ENCODE measurements at places on chromosomes 6 and 20.

DNA sequence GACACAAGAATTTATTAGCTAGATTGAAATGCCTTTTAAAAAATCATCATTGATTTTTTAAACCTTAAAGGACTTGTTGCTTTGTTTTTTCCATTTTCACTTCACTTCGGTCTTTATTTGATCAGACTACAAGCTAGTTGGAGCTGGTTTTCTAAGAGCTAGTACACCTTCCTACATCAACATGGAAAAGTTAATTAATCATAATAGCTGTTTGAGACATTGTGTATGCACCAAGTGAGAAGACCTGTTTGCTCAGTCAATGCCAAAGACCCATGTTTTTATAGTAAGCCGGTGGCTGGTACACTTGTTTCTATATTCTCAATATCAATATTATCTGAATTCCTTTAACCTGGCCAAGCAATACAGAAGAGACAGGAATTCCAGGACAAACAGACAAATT, 310.2 kb upstream of the SGK1 start:
- no peak for DNase-seq

DNA sequence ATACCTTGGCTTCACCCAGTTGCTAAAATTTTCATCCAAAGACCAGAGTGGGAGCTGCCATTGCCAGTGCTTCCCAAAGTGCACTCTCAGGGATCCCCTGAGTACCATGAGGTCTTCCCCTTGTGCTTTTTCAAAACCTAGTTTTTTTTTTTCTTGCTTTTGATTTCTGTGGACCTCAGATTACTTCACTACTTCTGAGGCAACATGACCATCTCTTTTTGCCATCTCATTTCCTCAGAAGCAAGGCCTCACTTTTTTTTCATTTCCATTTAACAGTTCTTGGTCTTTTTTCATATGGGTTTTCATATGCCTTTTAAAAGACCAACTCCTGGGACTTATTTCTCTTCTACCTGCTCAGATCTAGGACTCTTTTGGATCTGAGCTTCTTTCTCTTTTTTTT, 64.1 kb upstream of the MMS22L start:
- no peak for DNase-seq

DNA sequence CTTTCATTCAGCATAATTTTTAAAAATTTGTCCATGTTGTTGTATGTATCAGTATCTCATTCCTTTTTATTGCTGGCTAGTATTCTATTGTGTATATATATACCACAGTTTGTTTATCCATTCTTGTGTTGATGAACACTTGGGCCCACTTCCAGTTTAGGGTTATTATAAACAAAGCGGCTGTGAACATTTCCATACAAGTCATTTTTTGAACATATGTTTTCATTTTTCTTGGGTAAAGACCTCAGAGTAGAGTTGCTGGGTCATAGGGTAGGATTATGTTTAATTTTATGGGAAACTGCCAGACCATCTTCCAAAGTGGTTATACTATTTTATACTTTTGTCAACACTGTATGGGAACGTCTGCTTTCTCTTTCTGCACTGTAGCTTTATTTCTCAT, 55.3 kb downstream of the RBM24 start:
- no peak for DNase-seq

GRCh38 chr6:156781861-156782631, 4.9 kb downstream of the ARID1B start:
- DNase-seq, result no peak

DNA sequence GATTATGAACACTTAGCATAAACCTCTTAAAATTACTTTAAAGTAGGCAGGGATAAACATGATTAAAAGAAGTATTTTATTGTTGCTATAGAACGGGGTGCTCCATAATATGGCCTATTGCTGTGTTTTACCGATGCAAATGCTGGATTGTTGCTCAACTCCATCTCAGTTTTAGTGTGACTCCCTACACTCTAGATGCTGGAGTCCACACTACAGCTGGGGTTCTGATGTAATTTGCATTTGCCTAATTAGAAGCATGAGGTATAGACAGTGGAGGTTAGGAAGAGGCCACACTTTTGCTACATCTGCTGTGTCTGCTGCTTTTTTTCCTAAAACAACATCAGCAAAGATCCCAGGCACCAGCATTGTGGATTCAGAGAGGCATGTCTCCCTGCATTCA, 6.7 kb upstream of the HMGN3 start:
- DNase-seq, result no peak

GRCh38 chr6:105994118-105994590, 92.0 kb upstream of the PRDM1 start:
- DNase-seq, result no peak

DNA sequence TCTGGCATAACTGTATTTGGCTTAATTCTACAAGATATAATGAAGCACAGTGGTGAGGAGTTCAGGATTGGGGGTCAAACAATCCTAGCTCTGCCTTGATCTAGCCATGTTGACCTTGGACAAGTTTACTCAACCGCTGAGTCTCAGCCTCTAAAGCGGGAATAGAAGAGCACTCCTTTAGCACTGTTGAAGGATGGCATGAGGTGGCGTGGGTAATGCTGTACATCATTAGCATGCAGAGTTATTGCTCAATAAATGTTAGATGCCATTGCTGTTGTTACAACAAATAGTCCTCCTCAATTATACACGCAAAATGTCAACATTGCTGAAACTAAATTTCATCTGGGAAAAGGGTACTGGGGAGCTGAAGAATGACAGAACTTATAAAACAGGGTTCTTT, 78.6 kb downstream of the KIF13A start:
- DNase-seq, result no peak

GRCh38 chr20:13543783-13544182, 94.9 kb downstream of the TASP1 start:
- no peak for DNase-seq

- no peak for DNase-seq
Measured at GRCh38 chr6:138769102-138769676, 4.4 kb upstream of the CCDC28A start.

GRCh38 chr6:28884423-28885131, 39.2 kb downstream of the TRIM27 start:
- DNase-seq, result no peak

DNA sequence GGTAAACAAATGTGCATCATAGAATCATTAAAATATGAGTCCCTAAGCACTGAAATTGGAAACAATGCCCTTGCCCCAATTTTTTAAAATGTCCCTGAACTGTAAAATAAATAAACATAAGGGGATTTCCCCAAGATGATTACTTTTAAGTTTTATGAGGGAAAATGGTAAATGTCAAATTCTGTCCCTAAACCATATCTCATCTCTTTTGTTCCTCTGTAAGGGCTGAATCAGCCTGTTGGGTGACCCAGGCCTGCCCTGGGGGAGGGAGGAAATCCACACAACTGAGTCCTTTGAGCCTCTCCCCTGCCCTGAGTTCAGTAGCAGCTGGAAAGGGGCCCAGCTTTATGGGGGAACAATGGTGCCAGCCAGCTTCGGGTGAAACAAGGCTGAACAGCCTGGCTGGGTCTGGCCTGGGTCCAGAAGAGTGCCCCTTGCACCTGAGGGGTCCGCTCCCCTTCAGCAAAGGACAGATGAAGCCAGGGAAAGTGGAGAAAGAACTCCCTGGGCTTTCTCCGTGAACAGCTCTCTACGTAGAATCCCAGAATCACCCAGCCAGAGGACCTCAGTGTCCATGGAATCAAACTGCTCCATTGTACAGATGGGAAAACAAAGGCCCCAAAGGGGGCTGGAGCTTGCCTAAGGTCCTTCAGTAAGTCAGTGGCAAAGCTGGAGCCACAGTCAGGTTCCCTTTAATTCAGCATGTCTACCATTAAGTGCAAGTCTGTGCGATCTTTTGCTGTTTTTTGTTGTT, 28.2 kb upstream of the ITCH start:
- no peak for DNase-seq

DNA sequence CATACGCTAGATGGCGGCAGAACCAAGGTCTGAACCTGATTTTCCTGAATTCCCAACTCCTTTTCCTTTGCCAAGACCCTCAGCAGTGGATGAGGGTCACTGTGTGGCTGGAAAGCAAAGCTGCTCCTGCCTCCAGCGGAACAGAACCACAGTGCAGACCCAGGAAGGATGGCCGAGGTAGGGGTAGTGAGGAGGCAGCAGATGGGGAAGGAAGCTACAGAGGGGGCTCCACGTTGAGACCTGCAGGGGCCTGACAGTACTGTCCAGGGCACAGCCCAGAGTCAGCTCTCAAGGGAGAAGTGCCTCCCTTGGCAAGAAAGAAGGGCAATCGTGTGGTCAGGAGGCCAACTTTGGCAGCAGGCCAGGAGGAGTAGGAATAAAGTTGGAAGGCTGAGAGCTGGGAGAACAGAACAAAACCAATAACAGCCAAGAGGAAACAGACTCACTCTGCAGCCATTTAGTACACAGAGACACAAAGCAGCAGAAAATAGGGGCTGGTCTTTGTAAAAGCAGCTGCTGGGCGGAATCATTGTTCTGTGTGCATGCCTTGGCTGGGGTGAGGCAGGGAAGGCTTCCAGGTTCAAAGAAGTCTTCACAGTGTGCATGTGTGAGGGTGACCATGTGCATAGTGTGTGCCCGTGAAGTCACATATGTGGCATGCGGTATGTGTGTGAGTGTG, 3.1 kb downstream of the GABRR2 start:
- no peak for DNase-seq

DNA sequence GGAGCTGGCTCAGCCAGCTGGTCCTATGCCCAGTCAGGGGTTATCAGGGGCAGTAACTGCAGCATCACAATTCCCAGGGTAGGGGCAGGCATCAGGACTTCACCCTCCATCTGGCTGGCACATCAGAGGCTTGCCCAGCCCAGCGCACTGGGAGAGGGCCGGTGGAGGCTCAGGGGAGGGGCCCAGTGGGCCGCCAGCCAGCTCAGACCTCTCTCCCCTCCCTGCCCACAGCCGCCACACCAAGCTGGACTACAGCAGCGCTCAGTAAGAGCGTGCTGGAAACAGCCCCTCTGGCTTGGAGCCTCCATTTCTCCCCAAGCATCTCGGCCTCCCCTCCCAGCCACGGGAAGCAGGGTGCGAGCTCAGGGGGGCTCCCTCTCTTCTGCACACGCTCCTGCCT, 22.0 kb downstream of the ADA start:
- DNase-seq, result no peak

DNA sequence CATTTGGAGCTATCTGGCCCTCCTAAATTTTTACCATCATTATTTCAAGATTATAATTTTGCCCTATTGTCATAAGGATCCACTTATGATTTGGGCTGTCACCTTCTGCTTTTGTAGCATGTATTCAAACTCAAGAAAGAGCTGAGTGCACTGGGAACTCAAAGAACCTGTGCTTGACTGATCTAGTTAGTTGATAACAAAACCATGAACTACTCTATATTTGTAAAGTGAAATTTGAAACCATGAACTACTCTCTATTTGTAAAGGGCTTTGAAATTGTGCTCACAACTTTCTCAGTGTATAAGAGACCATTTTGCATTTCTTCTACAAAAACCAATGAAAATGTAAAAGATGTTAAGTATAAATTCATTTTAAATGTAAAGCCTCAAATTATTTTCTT, 77.5 kb upstream of the POPDC3 start:
- no peak for DNase-seq

GRCh38 chr6:15885624-15886023, 222.8 kb upstream of the DTNBP1 start:
- no peak for DNase-seq

All from suprapubic skin (tissue), 4 donors.